ENCODE measurements at places on chromosomes 11 and 22. TPM values are rescaled to one million over a fixed set of nuclear protein-coding genes. Genes with fewer than 3 reads are reported as not detected.

The LDHAL6A gene
- total RNA-seq = not detected

The SCGB1C1 gene
- total RNA-seq = not detected

The GGT1 gene
- total RNA-seq = 1.5 TPM

The VSIG10L2 gene
- 0.39 TPM for total RNA-seq

The EEF1G gene
- 1,360 TPM for total RNA-seq

The NPAS4 gene
- total RNA-seq = not detected

The FOLR3 gene
- total RNA-seq = 0.78 TPM

The BEST1 gene
- total RNA-seq = 3.8 TPM

The TRMT112 gene
- 109 TPM for total RNA-seq

The PNPLA5 gene
- 0.13 TPM for total RNA-seq

Measured in articular chondrocyte of knee joint (primary cell).